Left renal cortex interstitium (tissue), 4 donors: ENCODE measurements at places on chromosomes 4 and X.

DNA sequence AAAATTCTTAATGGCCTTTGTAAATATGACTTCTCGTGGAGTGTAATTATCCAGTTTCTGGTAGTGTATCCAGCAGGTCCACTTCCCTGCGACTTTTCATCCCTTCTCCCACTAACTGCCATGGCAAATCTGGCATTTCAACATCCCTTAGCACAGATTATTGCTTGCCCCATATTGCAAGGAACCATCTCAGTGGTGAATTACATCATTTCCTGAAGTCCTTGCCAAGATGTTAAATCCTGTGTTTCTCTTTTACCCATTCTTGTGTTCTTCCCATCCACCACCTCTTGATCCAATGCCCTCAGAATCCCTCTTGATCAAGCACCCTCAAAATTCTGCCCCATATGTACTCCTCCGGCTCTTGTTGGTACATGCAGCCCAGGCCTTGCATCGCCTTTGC lies 88.1 kb upstream of the ZNF81 start:
- no peak for DNase-seq

GRCh38 chr4:48557478-48557877 lies 67.4 kb downstream of the ZAR1 start:
- no peak for DNase-seq

GRCh38 chr4:101205916-101206315 lies 141.4 kb downstream of the PPP3CA start:
- DNase-seq, result no peak

GRCh38 chr4:112340023-112340422 lies 42.9 kb downstream of the ALPK1 start:
- no peak for DNase-seq

DNA sequence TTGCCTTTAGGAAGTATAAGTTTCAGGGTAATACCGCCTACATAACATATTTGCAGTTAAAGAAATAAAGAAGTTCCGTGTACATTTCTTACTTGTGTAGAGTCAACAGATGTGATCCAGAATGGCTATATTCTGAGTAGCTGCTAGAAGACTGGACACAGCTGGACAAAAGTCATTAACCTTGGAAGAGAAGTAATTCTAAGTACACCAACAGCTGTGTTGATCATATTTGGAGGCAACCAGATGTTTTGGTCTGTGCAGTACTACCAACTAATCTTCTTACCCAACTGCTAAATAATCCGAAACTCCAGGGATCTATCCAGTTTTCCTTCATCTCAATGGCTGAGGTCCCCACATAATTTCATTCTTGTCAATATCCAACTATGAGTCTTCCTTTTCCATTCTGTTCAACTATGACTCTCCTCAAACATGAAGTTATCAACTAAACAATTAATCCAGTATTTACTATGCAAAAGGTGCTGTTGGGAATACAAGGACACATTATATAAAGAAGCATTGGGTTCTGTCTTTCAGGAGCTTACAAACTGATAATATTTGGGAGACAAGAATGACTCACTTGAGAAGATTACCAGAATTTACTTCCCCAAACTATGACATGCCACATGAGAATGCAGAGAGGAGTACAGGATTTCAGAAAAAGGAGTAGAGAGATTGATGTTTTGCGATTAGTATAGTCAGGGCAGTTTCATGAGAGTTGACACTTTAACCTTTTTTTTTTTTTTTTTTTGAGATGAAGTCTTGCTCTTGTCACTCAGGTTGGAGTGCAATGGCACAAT lies 78.2 kb downstream of the COL4A6 start:
- DNase-seq, result no peak

- DNase-seq, result no peak
These were observed 159.8 kb upstream of the JADE1 start for GRCh38 chr4:128649575-128650205.

GRCh38 chr4:169103966-169104412 lies 93.9 kb upstream of the CBR4 start:
- DNase-seq, result no peak
